Stimulated activated CD8-positive, alpha-beta memory T cell treated with anti-CD3 and anti-CD28 coated beads, Interleukin-7, amount 100 ng/mL, for 1 hour (primary cell): ENCODE measurements at places on chromosomes 7 and 10.

- no peak for DNase-seq
These were observed 482.3 kb downstream of the SORCS1 start for GRCh38 chr10:106682175-106682574.

GRCh38 chr7:158651968-158652565, 52.5 kb downstream of the NCAPG2 start:
- no peak for DNase-seq

DNA sequence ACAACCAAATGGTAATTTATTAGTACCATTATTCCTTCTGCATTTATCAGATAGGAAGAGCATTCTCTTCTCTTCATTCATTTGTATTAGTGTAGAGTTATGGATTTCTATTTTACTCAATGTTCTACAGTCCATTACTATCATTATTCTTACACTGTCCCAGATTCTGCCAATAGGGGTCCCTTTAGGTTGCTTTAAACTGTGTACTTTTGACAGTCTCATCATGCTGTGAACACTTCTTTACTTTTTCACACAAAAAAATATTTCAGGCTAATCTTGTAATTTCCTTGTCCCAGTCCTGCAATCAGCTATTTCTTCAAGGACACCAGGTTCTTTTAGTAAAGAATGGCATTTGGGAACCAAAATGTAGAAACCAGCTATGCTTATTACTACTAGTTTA, 99.3 kb downstream of the ZNF248 start:
- DNase-seq, result no peak

DNA sequence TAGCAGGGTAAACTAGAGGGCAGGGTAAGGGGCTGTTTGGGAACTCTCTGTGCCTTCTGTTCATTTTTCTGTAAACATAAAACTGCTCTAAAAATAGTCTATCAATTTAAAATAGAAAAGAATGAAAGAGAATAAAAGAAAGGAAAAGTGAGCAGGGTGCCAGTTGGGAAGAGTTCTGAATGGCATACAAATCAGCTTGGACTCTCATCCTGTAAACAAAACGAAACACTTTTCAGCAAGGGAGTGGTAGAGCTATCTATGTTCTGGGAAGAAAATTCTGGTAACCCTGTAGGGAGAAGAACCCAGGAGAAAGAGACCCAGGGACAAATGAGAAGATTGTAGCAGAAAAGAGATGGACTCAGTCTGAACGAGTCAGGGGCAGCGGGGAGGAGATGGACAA, 24.6 kb downstream of the SCRN1 start:
- no peak for DNase-seq

DNA sequence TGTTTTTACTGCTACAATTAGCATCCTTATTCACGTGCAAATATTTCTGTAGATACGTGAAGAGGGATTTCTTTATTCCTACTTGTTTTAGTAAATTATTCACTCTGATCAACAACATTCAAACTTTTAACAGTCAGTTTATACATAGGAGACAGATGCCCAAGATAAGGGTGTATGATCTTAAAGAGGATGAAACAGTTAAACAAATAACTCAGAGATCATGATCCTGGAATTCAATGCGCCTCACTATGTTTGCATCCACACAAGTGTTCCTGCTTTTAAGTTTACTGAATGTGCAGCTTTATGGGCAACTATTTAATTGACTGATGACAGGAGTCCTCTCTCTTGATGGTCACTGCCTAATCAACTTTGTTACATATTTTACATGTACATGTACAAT, 394.8 kb downstream of the PARD3 start:
- no peak for DNase-seq

DNA sequence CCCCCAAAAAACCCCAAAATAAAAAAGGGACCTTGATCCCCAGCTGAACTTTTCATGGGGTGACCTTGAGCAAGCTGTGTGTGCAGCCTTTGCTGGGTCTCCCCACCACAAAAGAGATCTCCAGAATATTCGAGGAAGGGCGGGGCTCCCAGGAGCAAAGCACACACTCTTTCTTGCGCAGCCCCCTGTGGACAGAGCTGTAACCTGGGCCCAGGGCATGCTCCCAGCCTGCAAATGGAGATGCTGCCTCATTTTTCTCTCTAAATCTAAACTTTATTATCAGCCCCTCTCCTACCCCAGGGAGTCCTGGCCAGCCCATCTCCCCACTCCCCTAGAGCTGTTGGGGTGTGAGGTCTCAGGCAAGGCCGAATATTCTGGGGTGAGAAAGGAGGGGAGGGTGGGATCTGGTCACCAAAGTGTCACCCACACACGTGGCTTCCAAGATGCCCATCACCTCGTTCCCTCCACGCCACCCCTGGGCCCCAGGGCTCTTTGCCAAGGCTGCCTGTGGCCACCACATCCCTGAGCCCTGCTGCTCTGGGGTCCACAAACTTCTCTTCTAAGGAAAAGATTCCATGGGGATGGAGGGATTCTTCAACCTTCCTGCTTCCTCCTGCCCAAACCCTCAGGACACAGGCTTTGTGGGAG, 1.7 kb upstream of the CALML3 start:
- no peak for DNase-seq

DNA sequence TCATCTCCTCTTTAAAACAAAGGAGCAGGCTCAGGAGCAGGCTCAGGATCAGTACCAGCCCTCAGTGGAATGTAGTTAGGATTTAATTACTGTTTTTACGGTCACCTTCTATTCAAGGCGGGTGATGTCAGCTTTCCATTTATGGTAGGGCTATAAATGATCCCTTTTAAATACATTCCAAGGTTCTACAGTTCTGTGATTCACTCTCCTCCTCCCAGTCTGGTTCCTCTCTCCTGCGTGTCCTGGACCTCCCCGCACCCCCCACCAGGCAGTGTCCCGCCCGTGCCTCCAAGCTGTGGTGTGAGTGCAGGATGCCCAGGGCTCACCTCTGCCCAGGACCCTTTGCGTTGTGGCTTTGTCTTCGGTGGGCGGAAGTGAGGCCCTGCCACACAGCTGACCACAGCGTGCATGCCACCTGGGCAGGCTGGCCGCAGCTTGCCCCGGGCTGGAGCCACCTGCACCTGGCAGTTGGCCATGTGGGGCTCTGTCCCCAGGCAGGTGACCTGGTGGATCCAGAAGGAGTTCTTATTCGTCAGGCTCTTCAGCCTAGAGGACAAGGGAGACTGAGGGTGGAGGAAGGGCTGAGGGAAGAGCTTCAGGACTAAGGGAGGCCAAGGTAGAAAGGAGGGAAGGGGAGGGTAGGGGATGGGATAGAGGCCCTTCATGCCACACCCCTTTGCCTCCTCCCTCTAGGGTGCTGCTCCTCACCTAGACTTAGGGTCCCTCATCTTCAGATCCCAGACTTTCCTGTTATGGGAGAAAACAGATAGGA, 9.1 kb downstream of the LOXL4 start:
- no peak for DNase-seq

GRCh38 chr10:43573250-43574000, 991 bp downstream of the ZNF239 start:
- no peak for DNase-seq

DNA sequence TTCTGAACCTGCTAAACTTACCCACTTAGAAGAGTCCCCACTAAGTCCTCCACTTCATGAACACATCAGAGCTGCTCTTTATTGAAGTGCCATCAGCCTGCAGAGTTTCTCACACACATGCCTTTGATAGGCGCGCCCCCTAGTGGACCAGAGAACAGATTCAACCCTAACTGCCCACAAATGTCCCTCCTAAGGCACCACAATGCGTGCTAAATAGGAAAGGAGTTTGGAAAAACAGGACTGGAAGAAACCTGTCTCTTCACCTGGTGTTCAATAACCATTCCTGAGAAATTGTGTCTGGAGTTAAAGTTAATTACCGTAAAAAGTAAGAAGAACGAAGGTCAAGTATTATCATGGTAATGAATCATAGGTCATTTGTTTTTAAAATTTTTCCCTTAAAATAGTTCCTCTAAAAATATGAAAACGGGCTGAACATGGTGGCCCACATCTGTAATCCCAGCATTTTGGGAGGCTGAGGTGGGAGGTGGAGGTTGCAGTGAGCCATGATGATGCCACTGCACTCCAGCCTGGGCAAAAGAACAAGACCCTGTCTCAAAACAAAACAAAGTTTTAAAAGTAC, 249.7 kb downstream of the ELMO1 start:
- peak; percentile 58 for DNase-seq

DNA sequence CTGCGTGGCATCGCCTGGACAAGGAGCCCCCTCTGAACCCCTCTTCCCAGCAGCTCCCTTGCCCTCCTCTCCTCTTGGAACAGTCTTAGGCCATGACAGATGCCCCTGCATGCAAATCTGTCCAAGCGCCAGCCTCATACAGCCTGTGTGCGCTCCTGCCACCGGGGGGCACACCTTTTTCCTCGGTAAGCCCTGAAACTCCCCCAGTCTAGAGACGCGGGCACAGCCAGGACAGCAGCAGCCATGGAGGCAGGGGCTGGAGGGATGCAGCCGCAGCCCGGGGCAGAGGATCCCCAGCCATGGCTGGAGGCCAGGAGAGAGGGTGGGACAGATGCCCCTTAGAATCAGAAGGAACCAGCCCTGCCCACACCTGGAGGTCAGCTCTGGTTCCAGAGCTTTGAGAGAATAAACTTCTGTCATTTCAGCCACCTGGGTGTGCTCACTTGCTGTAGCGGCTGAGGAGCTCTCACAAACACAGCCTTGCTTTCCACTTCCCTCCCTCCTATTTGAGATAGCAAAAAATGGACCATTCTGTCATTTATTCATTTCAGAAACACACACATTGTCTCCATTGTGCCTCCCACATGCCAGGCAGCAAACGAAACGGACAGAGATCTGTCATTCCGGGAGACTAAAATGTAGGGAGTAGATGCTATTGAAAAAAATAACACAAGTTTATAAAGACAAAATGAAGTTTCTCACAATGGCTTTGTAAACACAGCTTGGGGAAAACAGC, 241.5 kb downstream of the WDR37 start:
- no peak for DNase-seq

GRCh38 chr10:51382181-51382580, 307.9 kb downstream of the PRKG1 start:
- DNase-seq, result no peak

DNA sequence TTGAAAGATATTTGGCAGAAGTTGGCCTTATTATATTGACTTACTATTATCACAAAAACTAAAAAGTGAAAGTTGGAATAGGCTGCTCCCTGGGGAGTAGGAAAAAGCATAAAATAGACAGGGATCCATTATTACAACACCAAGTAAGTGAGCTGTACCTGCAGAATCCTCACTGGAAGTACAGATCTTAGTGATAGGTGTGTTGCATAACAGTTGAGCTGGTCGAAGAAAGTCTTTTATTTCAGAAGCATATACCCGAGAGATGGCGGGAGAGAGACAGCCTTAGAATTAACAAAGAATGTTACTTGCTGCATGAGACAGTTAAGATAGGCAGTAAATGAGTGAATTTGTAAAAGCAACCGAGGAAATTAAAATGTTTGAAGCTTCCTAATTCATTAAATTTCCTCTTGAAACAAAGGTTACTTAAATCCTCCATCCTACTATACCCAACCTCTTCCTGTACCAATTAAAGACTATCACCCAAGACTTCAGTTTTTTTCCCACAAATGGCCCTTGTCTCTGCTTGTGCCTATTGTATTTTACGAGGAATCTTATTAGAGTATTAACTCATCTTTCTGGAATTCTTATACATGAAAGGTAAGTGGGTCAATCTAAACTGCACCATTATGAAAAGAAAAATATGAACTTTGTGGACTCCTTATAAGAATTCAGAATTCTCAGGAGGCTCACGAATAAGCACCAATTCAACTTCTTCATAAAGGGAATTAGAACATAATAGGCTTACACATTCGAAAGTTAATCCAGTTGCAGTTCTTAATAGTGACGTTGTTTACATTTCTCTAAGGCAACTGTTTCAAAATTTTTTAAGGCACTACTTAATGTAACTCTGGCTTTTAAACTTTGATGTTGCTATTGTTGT, 56.2 kb downstream of the CREM start:
- DNase-seq, result no peak

DNA sequence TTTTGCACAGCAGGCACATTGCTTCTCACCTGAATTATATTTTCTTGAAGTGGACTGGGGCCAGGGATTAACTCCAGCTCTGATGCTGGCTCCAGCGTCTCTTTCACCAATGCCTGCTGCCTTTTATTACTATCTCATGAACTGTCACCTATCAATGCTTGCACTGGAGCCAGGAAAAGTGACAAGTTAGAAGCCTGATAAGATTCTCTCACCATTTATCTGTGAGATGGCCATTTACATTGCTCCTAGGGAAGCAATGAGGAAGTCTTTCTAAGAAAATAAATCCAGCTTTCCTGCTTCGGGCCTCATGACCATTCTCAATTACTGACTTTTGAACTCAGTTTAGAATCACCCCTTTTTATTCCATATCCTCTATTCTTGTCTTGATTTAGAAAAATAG, 48.5 kb upstream of the LRRTM3 start:
- DNase-seq, result no peak

GRCh38 chr10:21527598-21528235, 2.2 kb upstream of the SKIDA1 start:
- DNase-seq, result no peak

DNA sequence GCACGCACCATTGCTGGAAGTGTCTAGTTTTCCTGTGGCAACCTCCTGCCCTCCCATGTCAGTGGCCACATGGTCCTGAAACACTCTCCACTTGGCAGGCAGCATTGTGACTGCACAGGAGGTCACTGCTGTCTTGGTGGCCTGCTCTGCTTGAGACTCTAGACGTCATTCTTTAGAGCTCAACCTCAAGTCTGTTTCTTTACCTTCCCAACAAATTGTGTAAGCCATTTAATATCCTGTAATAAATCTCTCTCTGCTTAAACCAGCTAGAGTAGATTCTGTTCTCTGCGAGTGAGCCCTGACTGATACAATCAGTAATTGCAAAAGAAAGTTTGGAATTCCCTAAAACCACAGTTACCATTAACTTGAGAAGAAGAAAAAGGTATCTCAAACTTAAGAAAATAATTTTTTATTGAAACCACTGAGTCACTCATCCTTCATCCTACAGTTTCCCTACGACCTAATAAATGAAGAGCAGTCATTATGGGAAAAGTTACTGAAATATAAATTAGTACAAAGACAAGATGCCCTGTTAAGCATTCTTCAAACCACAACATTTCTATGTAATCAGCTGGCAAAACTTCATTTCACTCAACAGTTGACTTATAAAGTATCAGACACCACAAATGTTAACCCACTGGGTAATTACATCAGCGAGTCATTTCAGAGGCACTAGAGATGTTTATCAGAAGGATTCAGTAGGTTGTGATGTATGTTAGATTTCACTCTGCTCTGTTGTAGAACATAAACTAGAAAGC, 18.0 kb downstream of the SLC25A13 start:
- DNase-seq, result no peak

DNA sequence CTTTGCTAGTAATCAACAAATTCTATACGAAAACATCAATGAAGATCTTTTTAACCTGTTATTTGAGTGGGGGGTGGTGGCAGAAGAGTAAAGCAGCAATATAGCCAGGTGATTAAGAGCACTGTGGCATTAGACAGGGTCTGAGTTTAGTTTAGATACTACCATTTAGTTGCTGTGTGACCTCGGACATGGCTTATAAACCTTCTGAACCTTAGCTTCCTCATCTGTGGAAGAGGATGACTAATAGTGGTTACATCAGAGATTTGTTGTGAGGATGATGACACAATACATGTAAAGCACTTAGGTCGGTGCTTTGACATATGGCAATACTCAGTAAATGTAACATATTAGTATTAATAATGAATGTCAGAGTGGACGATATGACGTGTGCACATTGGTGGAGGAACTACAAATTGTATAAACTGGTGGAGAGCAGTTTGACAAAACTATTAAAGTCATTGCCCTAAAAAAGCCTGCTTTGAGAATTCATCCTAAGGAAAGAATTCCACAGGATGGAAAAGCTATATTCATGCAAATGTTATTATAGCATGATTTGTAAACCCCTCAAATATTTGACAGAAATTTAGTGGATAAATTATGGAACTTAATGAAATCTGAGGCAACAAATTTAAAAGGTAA, 24.3 kb downstream of the SPAG6 start:
- DNase-seq, result no peak
